Activated CD4-positive, alpha-beta memory T cell treated with anti-CD3 and anti-CD28 coated beads, Interleukin-2, amount 10 ng/mL, durations not matched to agents 7 days and 5 days (primary cell): ENCODE measurements at places on chromosomes 2 and 18. TPM values are rescaled to one million over a fixed set of nuclear protein-coding genes. Genes with fewer than 3 reads are reported as not detected.

Gene RAMP1
- total RNA-seq: 8.1 TPM

Gene IL1R1
- 1.3 TPM for total RNA-seq

Gene ZNF516
- 5.0 TPM for total RNA-seq

Gene UGT1A10
- not detected for total RNA-seq

Gene CXCR4
- 202 TPM for total RNA-seq

Gene IL1R2
- 0.81 TPM for total RNA-seq

Gene LOXHD1
- not detected for total RNA-seq

Gene DYSF
- not detected for total RNA-seq

Gene NEB
- 0.38 TPM for total RNA-seq

Gene NFU1
- total RNA-seq: 30.7 TPM

GRCh38 chr2:68937346-68938055 is 15.2 kb downstream of the GKN2 start:
- H3K4me1 ChIP-seq: peaks cover 4% of the 10 kb centered on the region
- DNase-seq: no peak
- H3K27ac ChIP-seq: no peak overlapping the region
- H3K36me3 ChIP-seq: no peaks in the 10 kb centered on the region
- H3K4me3 ChIP-seq: no peak overlapping the region

DNA sequence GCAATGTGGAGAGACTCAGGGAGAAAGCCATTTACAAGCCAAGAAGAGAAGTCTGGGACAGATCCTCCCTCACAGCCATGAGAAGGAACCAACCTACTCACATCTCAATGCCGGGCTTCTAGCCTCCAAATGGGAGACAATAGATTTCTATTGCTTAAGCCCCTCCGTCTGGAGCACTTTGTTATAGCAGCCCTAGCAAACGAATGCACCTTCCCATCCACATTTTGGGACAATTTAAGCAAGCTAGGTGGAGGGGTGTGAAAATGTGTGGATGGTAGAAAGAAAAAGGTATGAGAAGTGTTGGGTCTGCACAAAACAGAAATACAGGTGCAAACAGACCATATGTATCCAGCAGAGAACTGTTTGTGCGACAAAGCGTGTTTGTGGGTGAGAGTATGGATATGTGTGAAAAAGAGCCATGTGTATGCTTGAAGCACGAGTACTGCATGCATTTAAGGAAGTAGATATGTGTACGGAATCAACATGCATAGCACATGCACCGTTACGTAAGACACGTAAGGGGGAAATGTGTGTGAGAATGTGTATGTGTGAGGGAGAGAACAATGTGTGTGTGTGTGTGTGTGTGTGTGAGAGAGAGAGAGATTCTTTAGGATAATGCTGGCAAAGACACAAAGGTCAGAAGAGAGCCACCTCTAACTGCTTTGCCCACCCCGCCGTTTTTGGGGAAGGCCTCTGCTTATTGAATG is 13.1 kb upstream of the E2F6 start:
- no peak for DNase-seq
- no peaks in the 10 kb centered on the region for H3K36me3 ChIP-seq
- H3K4me3 ChIP-seq: no peak overlapping the region
- peaks cover 44% of the 10 kb centered on the region for H3K27me3 ChIP-seq
- H3K27ac ChIP-seq: no peak overlapping the region

GRCh38 chr2:232731470-232731869 is 34.3 kb downstream of the GIGYF2 start:
- no peak overlapping the region for H3K4me3 ChIP-seq
- H3K27me3 ChIP-seq: no peaks in the 10 kb centered on the region
- H3K27ac ChIP-seq: no peak overlapping the region
- peaks cover 5% of the 10 kb centered on the region for H3K4me1 ChIP-seq
- peaks cover 56% of the 10 kb centered on the region for H3K36me3 ChIP-seq
- DNase-seq: no peak

DNA sequence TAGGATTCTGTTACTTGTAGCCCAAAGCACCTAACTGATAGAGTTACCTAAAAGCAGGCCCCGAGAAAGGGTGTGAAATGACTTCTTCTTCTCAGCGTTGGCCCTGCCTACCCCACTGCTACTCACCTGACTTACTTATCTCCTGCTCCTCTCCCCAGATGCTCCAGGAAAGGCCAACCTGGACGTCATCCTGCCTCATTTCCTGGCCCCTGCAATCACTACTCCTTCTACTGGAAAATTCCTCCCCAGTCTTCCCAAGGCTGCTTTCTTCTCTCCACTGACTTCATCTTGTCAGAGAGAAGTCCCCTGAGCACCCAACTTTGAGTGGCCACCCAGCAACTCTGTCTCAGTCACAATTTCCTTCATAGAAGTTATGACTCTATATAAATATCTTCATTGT is 63.4 kb upstream of the KLF7 start:
- no peaks in the 10 kb centered on the region for H3K36me3 ChIP-seq
- peaks cover 2% of the 10 kb centered on the region for H3K27me3 ChIP-seq
- H3K4me1 ChIP-seq: peaks cover 40% of the 10 kb centered on the region
- no peak for DNase-seq
- no peak overlapping the region for H3K27ac ChIP-seq

GRCh38 chr2:113926314-113926713 is 36.4 kb downstream of the ACTR3 start:
- H3K4me1 ChIP-seq: peaks cover 17% of the 10 kb centered on the region
- no peak overlapping the region for H3K4me3 ChIP-seq
- no peaks in the 10 kb centered on the region for H3K27me3 ChIP-seq
- no peak overlapping the region for H3K27ac ChIP-seq
- DNase-seq: no peak

- H3K4me1 ChIP-seq: no peaks in the 10 kb centered on the region
- no peaks in the 10 kb centered on the region for H3K36me3 ChIP-seq
- DNase-seq: no peak
- H3K4me3 ChIP-seq: no peak overlapping the region
Observed at GRCh38 chr2:217152831-217153230, 293.0 kb upstream of the TNP1 start.

DNA sequence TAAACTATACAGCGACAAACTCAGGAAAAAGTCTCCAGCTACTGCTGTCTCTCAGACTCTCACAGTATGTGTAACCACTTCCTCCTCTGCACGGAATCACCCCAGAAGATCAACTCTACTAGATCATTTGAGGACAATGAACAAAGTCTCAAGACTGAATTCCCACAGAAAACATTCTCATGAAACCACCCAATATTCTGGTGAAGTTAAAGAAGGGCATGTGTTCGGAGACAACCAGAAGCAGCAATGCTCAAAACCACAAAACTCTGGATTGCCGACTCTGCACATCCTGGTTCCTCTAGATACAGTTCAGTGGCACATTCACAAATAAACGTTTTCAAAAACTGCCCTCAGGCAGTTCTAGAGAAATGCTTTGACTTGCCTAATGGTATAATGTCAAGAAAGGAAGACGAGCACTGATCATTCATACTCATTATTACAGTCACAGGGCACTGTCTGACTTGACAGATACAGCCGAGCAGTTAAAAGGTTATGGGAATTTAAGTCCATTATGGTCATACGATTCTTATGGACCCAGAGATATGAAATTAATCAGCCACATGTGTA is 91.9 kb upstream of the STK17B start:
- peaks cover 76% of the 10 kb centered on the region for H3K4me1 ChIP-seq
- peak overlapping the region; percentile 88 for H3K27ac ChIP-seq
- DNase-seq: peak; percentile 56

- DNase-seq: no peak
- peaks cover 44% of the 10 kb centered on the region for H3K4me1 ChIP-seq
- H3K4me3 ChIP-seq: no peak overlapping the region
- peaks cover 77% of the 10 kb centered on the region for H3K27me3 ChIP-seq
- no peaks in the 10 kb centered on the region for H3K36me3 ChIP-seq
Observed at GRCh38 chr2:111116011-111116746, 4.5 kb upstream of the BCL2L11 start.
